ENCODE measurements at places on chromosomes 5 and 9. TPM values are rescaled to one million over a fixed set of nuclear protein-coding genes. Genes with fewer than 3 reads are reported as not detected.

Gene ISCA1
- total RNA-seq: 35.6 TPM

Gene OMD
- not detected for total RNA-seq

Gene ZNF483
- total RNA-seq: 2.8 TPM

DNA sequence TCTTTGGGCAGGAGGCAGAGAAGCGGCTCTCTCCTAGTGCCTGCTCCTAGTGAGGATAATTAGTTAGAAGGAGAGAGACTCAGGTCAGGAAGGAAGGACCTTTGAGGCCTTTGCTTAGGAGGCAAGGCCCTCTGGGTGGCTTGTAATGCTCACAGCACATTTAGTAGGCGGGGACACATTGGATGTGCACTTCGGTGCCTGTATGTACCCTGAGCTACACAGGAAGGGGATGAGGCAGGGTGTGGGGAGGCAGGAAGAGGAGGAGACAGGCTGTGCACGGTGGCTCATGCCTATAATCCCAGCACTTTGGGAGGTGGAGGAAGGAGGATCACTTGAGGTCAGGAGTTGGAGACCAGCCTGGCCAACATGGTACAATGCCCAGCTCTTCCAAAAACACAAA is 7.2 kb upstream of the LCN2 start:
- DNase-seq: no peak
- no peaks in the 10 kb centered on the region for H3K27me3 ChIP-seq
- no peaks in the 10 kb centered on the region for H3K36me3 ChIP-seq
- H3K4me1 ChIP-seq: peaks cover 14% of the 10 kb centered on the region

Data from CD8-positive, alpha-beta memory T cell (primary cell).